ENCODE measurements at places on chromosomes 1 and 21.
A peak's percentile ranks its signal among the peaks of the same experiment; 100 is the strongest.

GRCh38 chr1:21795075-21795474 lies 12.1 kb upstream of the USP48 start:
- no peak for DNase-seq

GRCh38 chr1:226677027-226678020 lies 61.8 kb downstream of the ITPKB start:
- DNase-seq = peak; percentile 88

GRCh38 chr21:23690316-23690715 lies 1917.0 kb downstream of the MRPL39 start:
- DNase-seq = peak; percentile 2

- DNase-seq = no peak
Measured at GRCh38 chr1:204731509-204731908, 46.0 kb upstream of the LRRN2 start.

DNA sequence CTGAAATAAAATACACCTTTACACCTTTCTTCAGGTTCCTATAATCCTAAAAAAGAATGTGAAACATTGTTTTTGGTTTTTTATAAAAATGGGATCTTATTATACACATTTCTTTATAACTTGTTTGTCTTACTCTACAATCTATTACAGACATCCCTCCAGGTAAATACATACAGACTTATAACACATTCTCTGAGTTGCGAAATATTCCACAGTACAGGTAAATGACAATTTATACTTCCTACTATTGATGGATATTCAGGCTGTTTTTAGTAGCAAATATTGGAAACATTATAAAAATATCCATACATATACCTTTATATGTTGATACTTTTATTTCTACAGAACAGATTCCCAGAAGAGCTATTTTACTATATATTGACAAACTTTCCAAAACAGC lies 20.3 kb downstream of the PIK3R3 start:
- DNase-seq = no peak

DNA sequence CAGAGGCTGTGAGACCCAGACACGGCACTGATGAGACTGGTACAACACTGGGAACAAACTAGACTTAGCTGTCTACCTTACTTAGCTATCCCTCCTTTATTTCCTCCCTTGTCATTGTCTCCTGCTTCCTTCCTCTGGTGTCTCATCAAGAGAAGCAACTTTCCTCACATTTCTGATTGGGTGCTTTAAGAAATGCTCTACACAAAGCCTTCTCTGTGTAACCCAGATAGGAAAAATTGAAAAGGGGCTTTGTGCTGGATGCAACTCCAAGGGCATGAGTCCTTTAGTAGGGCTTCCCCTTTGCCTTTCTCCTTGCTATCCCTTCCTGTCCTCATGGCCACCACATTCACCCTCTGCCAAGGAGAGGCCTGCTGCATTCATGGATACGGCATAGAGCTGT lies 274.5 kb downstream of the VAV3 start:
- no peak for DNase-seq

All from fibroblast of skin of back (primary cell).